ENCODE measurements at places on chromosomes 4 and X.

DNA sequence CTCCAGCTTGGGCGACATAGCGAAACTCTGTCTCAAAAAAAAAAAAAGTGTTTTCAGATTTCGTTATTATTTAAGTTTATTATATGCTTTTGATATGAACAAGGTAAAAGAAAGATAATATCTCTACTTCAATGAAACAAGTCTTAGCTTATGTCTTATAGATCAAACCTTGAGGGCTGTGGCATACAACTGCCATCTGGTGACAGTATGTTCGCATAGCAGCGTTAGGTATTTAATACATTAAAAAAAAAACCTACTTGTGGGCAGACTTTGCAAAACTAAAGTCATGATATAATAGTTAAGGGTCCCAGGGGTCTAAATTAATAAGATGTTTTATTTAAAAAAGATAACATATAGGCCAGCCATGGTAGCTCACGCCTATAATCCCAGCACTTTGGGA is 161.2 kb upstream of the AMOT start:
- no peak for DNase-seq

DNA sequence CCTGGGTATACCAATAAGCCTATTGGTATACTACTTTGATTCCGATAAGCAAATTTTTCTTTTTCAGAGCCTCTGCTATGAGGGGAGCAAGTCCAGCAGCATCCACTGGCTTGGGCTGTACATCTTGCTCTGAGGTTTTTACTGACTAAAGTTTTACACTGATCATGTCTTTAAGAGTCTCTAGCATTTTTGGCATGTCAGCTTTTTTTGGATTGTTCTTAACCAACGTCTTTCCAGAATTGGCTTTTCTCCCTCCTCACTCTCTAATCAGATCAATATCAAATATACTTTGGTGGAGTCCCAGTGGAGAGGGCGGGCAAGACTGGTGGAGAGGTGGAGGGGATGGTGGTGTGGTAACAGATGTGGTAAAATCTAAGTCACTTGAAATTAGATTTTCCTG is 196.8 kb downstream of the HEPH start:
- DNase-seq = no peak

DNA sequence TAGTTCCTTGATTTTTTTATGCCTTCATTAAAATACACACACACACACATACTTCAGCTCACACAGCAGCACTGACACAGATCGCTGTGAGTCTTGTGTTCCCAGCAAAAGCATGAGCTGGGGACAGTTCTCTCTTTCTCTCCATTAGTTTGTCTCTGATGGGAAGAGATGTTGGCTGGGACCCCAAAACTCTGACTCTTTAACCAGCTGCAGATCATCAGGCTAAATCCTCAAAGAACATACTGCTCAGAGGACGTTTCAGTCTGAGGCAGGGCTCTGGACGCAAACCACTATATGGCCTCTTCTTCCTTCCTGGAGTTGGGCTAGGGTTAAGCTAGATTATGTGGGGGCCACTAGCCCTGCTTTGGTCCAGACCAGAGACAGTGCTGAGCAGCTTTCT is 109.6 kb downstream of the NHSL2 start:
- DNase-seq = no peak

- DNase-seq = no peak
Observed at GRCh38 chr4:86256086-86256485, 103.8 kb downstream of the MAPK10 start.

- no peak for DNase-seq
Observed at GRCh38 chr4:84917086-84917821, 49.2 kb downstream of the WDFY3 start.

DNA sequence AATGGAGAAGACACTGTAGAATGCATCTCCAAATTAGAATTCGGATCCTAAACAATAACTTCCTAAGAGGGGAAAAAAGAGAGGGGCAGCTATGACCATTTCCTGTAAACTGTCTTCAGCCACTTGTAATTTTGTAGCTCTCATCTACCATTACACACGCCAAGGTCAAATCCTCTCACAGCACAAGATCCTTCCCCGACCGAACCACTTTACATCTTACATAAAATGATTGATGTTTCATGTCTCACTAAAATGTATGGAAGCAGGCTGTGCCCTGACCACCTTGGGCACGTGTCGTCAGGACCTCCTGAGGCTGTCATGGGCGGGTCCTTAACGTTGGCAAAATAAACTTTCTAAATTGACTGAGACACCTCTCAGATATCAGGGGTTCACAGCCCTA is 24.1 kb upstream of the PBDC1 start:
- peak; percentile 26 for DNase-seq

GRCh38 chrX:3449287-3449686 is 102.8 kb upstream of the MXRA5 start:
- no peak for DNase-seq

DNA sequence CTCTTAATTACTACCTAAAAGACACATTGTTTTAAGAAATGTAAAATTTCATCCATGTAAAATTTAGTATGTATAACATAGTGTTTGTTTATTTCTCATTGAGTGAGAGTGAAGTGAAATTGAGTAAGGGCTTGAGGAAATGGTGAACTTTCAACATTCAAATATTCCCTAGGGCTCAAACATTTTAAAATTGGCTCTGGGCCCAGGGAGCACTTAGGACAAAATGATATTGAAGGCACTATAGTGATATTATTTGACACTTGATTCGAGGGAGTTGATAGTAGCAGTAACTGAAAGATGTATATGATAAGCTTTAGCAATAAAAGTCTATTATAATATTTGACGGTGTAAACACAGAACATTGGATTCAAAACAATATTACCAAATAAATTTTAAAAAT is 1244.0 kb upstream of the TENM3 start:
- peak; percentile 31 for DNase-seq

DNA sequence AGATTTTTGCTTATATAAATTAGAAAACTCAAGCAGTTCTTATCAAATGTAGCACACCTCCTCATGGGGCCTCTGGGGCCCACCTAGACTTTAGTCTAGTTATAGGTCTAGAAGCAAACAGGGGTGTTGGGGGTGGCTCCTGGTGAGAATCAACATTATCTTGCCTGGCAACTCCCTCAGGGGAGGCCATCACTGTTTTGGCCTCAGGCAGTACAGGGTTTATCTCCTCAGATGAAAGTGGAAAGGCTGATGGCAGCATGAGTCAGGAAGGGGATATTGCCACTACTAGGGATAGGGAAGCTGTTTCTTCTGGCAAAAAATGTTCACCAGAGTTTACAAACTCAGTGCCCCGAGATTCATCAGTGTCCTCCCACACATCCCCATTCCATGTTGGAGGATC is 232.4 kb upstream of the BMP3 start:
- no peak for DNase-seq

GRCh38 chr4:98544818-98545414 is 113.5 kb downstream of the TSPAN5 start:
- no peak for DNase-seq

- DNase-seq = peak; percentile 27
Observed at GRCh38 chr4:77697860-77698590, 92.4 kb downstream of the CXCL13 start.

- DNase-seq = no peak
Observed at GRCh38 chrX:66544181-66544580, 94.7 kb downstream of the EDA2R start.

GRCh38 chr4:187726485-187726884 is 269.1 kb upstream of the ZFP42 start:
- peak; percentile 7 for DNase-seq

DNA sequence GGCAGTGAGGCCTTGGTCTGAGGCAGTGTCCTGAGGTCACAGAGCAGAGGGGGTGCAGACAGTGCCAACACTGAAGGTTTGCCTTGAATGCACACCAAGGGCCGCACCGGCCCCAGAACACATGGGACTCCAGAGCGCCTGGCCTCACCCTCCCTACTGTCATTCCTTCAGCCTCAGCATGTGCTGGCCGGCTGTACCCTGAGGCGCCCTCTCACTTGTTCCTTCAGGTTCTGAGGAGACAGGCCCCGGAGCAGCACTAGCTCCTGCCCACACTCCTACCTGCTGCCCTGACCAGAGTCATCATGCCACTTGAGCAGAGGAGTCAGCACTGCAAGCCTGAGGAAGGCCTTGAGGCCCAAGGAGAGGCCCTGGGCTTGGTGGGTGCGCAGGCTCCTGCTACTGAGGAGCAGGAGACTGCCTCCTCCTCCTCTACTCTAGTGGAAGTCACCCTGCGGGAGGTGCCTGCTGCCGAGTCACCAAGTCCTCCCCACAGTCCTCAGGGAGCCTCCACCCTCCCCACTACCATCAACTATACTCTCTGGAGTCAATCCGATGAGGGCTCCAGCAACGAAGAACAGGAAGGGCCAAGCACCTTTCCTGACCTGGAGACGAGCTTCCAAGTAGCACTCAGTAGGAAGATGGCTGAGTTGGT is 2.4 kb downstream of the MAGEA12 start:
- DNase-seq = no peak

GRCh38 chr4:7546152-7546808 is 111.5 kb upstream of the PSAPL1 start:
- DNase-seq = no peak

DNA sequence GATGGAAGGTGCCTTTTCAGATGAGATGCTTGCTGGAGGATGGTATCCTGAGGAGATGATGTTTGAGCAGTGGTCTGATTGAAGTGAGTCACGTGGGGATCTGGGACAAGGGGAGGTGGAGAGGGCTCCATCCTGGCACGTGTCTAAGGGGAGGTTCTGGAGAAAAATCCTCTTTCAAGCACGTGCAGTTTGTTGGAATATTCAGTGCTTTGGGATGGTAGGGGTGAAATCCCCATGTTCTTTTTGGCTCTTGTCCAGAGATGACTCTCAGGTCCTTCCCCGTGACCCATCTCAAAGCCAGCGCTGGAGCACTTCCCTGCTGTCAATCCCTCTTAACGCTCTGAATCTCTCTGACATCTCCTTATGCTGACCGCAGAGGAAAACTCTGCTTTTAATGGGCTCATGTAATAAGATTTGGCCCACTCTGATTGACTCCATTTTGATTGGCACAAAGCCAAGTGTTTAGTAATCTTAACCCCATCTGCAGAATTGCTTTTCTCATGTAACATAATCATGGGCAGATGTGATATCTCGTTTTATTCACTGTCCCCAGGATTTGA is 10.8 kb upstream of the KLKB1 start:
- no peak for DNase-seq

DNA sequence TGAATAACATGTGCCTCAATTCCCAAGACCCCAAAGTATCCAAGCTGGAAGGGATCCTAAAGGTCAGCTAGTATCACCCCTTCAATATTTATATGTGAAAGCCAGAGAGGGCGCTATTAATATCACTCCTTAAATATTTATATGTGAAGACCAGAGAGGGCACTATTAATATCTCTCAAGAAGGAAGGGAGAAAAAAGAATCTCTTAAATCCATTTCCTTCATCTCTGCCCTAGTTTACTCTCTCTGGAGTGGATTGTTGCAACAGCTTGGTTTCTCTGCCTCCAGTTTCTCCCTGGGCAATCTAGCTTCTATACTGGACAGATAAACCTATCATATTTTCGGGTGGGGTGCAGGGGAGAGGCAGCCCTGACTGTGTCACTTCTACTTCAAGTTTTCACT is 31.6 kb upstream of the MSN start:
- no peak for DNase-seq

- DNase-seq = peak; percentile 69
Observed at GRCh38 chrX:115894087-115894486, 276.5 kb upstream of the AGTR2 start.

GRCh38 chr4:47972181-47972580 is 44.3 kb downstream of the CNGA1 start:
- DNase-seq = no peak

DNA sequence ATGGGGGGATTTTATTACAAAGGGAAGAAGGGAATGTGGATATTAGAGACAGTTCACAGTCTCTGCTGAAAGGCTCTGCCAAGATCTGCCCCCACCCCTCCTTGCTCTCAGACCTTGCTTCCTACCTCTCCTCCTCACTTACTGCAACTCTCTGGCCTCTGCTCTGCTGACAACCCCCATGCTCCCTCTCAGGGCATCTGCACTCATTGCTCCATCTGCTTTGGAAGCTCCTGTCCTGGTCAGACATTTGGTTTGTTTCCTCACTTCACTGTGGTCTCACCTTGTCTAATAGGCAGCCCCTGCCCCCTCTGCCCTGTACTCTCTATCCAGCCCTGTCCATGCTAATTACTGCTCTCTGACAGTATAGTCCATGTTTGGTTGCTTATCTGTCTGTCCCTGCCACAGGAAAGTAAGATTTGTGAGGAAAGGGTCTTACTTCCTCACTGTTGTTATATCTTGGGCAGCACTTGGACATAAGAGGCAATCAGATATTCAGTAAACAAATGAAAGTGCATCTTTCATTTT is 189.3 kb downstream of the PTTG2 start:
- DNase-seq = no peak

GRCh38 chr4:180028682-180029081 is 2214.5 kb upstream of the TENM3 start:
- DNase-seq = no peak

GRCh38 chr4:156303708-156304107 is 350.0 kb upstream of the CTSO start:
- DNase-seq = peak; percentile 84

DNA sequence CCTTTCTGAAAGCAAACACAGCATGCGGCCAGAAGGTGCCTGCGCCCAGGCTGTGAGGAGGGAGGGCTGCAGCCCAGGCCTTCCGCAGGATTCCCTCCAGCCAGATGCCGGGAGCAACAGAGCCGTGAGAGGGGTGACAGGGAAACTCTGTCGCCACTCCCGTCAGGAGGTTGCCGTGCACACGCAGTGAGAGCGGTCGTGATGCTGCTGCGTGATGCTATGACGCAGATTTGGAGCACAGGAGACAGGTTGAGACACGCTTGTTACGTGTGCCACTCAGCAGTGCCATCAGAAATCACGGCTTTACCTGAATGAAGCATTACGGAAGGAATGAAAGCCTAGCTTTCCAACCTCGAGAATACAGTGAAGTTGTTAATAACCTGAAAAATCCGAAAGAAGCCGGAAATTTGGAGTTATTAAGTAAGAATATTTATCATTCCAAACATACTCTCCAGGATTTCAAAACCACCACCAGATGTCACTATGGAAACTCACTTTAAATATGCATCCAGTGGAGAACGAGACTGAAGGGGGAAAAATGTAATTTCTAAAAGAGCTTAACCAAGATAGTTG is 54.4 kb downstream of the FAT1 start:
- peak; percentile 18 for DNase-seq

- DNase-seq = peak; percentile 44
Observed at GRCh38 chr4:105145156-105145902, 1.3 kb upstream of the TET2 start.

DNA sequence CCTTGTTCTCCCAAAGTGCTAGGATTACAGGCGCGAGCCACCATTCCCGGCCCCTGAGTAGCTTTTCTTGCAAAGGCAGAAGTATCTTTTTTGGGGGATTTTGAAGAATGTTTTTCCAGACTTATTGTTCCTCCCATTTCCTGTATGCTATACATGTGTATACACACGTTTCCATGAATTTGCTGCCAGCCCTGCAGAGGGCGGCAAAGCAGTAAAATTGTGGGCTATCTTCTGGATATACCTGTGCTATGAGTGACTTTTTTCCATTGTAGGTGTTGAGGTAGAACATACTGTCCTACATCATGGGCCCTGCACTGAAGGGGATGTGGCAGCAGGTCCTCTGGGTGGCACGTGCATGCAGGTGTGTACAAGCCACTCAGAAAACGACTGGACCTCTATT is 16.9 kb upstream of the MED28 start:
- peak; percentile 13 for DNase-seq

GRCh38 chr4:145566086-145566708 is 53.0 kb upstream of the MMAA start:
- no peak for DNase-seq
